CD4-positive, alpha-beta T cell treated with Interleukin-21 for 1 hour (primary cell): ENCODE measurements at places on chromosomes 11 and 22.

GRCh38 chr11:66069715-66070603, at the start of gene PACS1:
TSS of gene PACS1 (plus strand) at chr11:66070272. CDS start at chr11:66070487, 215 bp downstream.
- DNase-seq = peak; percentile 90

DNA sequence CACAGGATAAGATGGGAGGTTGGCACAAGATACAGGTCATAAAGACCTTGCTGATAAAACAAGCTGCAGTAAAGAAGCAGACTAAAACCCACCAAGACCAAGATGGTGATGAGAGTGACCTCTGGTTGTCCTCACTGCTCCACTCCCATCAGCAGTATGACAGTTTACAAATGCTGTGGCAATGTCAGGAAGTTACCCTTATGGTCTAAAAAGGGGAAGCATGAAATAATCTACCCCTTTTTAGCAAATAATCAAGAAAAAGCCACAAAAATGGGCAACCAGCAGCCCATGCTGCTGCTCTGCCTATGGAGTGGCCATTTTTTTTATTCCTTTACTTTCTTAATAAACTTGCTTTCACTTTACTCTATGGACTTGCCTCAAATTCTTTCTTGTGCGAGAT, 8.7 kb upstream of the PIWIL4 start:
- no peak for DNase-seq

DNA sequence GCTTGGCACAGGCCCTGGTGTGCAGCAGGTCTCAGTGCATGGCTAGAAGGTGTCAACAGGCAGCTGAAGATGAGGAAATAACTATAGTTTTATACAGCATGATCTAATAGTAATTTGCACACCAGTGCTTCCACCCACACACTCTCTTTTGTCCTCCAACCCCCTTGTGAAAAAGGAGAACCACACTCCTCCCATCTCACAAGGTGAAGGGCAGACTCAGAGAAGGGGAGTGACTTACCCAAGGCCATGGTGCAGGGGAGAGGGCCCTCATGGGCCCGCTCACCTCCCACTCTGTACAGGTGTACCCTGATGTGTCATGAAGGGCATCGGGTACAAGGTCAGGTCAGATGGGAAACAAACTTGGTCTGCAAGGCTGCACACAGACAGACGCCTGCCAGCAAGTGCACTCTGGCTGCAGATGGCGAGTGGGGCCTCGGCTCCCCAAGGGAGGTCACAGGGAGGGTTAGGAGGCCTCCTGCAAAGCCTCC, 53.4 kb downstream of the DGCR2 start:
- DNase-seq = no peak

- no peak for DNase-seq
Measured at GRCh38 chr11:121391914-121392313, 60.2 kb upstream of the SORL1 start.

DNA sequence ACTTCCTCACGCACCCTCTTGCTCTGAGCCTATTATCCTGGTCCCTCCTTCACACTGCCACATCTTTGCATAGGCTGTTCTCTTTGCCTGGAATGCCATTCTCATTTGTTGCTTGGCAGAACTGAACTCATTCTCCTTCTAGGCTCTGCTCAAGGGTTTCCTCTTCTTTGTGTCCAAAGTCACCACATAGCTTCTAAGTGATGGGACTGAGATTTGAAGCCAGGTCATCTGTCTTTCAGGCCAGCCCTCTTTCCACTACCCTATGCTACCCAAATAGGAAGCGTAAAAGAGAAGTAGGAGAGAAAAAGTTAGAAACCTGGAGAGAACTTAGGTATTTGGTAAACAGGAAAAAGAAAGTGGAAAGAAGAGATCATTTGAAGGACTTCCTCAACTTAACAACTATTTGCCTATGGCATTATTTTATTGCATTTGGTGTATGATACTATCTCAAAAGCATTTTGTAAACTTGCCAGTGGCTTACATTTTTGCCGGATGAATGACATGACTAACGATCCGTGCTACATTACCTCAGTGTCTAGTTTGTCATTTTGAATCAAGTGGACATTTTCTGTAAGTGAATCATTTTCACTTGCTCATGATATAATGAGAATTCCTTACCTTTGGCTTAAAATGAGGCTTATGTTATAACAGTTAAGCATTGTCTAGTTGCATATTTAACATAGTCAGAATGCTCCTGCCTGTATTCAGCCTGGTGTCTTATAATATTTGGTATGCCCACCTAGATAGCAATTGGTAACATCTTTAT, 18.5 kb downstream of the NF2 start:
- DNase-seq = no peak

- no peak for DNase-seq
Measured at GRCh38 chr22:50141891-50142363, 28.6 kb upstream of the PANX2 start.

DNA sequence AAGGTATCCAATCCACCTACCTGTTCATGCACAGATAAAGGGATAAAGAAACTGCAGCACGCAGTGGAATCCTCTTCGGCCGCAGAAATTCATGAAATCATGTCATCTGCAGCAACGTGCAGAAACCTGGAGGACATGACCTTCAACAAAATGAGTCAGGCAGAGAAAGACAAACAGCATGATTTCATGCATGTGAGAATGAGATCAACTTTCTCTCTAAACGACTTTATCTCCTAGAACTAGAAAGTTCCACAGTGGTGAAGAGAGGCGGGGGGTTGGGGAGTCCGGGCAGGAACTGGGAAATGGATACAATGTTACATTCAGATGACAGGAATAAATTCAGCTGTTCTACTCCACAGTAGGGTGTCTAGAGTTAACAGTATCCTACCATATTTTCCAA, 9.9 kb downstream of the RGL4 start:
- no peak for DNase-seq

DNA sequence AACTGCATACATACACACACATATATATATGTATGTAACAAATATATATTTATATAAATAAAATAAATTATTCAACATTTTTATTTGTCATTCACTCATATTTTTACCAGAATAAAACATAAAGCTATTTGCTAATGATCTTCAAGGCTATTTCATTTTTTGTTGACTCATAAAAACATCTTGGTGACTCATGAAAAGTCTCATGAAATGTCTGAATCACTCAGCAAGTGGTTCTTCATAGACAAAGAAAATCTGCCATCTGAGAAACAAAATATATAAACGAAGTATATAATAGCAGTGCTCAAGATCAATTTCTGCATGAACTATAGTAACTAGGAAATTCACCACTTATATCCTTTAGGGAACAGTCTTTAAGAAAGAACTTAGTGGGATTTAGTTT, 764.8 kb upstream of the FAT3 start:
- DNase-seq = no peak

- DNase-seq = no peak
Measured at GRCh38 chr11:115067471-115067870, 389.1 kb downstream of the NXPE2 start.

DNA sequence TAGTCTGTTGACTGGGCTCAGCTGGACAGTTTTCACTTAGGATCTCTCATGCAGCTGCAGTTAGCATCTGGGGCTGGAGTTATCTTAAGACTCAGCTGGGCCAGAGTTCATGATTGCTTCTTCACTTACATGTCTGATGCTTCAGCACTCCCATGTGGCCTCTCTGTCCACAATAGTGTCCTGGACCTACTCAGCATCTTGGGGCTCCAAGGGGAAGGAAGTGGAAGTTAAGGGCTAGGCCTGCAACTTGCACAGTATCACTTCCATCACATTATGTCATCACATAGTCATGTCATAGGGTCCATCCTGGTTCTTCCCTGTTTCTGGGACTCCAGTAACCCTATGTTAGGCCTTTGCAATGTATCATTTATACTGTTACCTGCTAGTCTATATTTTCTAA, 115.9 kb downstream of the C11orf65 start:
- DNase-seq = no peak

- DNase-seq = no peak
Measured at GRCh38 chr22:38455530-38456271, 702 bp upstream of the KCNJ4 start.

- no peak for DNase-seq
Measured at GRCh38 chr11:21278840-21279239, 609.5 kb downstream of the NELL1 start.

GRCh38 chr11:1670905-1671371, 26.1 kb upstream of the KRTAP5-6 start:
- no peak for DNase-seq
